KG1 (cell line): ENCODE measurements at places on chromosomes 2 and 18.

GRCh38 chr18:31490387-31490786, 7.6 kb upstream of the DSG2 start:
- DNase-seq, result no peak

- DNase-seq, result no peak
These were observed 98.0 kb downstream of the RND3 start for GRCh38 chr2:150389447-150389846.

GRCh38 chr2:16739778-16740581, 74.3 kb upstream of the CYRIA start:
- DNase-seq, result no peak

GRCh38 chr18:47113796-47114540, 36.3 kb downstream of the HDHD2 start:
- no peak for DNase-seq

DNA sequence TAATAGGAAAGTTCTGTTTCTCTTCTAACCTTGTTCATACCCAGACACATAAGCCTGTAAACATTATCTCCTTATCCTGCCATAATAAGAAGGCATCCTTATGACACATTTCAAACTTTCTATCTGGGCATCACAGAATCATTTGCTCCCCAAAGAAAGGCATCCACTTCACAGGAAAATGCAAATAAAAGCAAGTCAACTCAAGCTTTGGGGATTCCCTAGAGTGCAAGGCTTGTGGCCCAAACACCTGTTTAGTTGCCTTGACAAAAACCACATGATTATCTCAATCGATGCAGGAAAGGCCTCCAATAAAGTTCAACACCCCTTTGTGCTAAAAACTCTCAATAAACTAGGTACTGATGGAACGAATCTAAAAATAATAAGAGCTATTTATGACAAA, 195.7 kb upstream of the GALNT5 start:
- DNase-seq, result no peak

- DNase-seq, result no peak
These were observed 305.0 kb upstream of the EPAS1 start for GRCh38 chr2:45992021-45992740.

DNA sequence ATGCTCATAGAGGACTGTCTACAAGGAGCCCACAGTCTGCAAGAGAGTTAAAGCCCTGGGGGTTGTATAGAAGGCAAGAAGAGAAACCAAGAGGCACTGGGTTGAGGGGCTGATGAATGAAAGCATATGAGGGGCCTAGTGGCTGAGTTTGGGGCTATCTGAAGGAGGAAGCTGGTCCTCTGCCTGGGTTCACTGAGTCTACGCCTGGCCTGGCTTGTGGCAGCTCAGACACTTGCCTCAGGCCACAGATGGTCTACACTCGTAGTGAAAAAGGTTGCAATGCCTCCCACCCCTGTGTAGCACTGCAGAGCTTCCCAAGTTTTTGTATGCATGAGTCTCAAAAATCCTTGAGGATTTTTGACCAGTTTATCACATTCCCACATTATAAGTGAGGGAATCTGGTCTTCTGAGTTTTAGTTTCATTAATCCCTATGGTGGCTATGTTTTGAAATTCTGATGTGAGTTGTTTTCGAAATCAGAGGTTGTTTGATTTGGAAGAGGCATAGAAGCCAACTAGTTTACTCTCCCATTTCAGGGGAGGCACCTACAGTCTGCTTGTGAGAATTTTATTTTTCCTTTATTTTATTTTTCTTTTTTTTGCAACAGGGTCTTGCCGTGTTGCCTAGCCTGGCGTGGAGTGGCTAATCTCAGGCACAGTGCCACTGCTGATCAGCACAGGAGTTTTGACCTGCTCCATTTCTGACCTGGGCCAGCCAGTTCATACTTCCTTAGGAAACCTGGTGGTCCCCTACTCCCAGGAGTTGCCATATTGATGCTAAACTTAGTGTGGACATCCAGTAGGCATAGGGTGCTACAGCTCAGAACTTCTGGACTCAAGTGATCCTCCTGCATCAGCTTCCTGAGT, 10.0 kb downstream of the MYCN start:
- DNase-seq, result no peak

DNA sequence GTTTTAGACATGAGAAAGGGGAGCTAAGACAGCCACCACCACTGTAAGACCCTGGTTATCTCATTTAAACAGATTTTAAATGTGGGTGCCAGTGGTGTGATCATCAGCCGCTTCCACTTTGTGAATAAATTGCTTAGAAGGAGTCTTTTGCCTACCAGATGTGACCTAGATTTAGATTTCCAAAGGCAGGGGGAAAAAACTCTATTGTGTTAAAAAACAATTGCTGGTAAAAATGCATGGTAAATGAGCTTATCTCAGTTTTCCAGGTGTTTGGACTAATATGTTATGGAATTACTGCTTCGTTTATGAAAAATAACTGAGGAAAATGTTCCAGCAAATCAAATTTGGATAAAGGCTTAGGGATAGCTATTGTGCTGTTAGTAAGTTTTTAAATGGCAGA, 466.3 kb upstream of the RAB12 start:
- no peak for DNase-seq

GRCh38 chr18:77131652-77132368, 773 bp downstream of the MBP start:
- DNase-seq, result no peak

DNA sequence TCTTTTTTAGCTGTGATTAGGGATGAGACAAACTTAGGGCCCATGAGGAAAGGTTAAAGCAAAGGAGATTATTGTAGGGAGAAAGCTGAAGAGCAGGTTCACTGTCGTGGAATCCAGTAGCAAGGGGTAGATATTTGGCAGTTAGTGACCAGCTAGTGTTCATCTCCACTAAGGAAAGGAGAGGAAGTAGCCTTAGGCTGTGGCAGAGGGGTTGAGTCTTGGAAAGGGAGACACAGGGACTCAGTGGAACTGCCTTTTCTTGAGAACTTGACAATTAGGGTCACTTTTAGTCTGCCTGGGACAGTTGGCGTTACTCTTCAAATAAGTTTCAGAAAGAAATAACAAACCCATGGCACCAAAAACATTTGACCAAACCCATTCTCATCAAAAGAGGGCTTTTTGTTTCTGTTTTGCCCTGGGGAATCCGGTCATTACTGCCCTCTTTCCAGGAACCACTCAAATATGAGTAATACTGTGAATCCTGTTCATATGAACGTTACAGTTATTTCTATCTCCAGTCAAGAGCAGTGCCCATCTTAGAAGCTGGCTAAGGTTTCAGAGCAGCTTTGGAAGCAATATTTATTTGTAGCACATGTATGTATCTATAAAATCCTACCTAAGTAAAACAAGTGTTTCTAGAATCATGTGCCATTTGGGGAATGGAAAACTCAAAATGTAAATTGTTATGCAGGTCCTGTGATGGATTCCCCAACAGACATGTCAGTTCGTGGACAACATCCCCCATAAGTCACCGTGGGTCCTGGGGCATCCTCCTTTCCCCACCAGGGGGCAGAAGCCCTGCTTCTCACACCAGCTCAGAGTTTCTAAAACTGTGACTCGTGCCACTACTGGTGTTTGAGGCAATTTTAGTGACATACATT, 77.3 kb upstream of the PHLPP1 start:
- DNase-seq, result peak; percentile 54

- DNase-seq, result no peak
These were observed 782.8 kb downstream of the PLCL1 start for GRCh38 chr2:198587240-198587639.

DNA sequence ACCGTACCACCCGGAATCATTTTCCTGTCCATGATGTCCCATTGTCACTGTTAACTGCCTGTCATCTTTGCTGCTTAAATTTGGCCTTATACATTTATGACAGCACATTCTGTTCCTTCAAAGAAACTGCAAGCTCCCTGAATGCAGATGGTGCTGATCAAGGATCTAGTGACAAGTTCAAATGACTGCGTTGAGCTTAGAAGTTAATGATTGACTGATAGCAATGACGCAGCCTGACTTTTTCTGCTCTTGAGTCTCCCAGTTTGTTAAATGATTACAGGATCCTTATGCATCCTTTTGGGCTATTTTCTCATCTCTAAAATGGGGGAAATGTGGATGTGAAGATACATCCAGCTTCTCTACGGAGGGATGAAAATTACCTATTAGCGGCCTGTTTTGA, 159.0 kb downstream of the DCC start:
- DNase-seq, result no peak

GRCh38 chr2:7057865-7058400, 140.7 kb downstream of the RNF144A start:
- peak; percentile 39 for DNase-seq

DNA sequence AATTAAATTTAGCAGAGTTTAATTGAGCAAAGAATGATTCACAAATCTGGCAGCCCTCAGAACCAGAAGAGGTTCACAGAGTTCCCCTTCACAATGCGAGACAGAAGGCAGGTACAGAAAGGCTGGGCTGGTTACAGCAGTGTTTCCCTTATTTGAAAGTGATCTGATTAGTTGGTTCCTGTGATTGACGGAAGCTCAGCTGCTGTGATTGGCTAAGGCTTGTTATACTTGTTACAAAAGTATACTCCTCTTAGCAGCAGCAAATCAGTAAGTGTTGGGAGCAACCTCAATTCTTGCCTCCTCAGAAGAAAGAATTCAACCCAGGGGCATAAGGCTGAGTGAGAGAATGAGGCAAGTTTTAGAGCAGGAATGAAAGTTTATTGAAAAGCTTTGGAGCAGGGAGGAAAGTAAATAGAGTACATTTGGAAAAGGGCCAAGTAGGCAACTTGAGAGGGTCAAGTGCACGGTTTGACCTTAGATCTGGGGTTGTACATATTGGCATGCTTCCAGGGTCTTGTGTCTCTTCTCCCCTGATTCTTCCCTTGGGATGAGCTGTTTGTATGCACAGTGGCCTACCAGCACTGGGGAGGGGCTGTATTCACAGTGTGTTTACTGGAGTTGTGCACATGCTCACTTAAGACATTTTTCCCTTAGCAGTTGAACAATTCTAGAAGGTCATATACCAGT, 431.8 kb upstream of the RAB12 start:
- DNase-seq, result no peak

GRCh38 chr2:237235383-237236095, 149.8 kb downstream of the COPS8 start:
- no peak for DNase-seq

DNA sequence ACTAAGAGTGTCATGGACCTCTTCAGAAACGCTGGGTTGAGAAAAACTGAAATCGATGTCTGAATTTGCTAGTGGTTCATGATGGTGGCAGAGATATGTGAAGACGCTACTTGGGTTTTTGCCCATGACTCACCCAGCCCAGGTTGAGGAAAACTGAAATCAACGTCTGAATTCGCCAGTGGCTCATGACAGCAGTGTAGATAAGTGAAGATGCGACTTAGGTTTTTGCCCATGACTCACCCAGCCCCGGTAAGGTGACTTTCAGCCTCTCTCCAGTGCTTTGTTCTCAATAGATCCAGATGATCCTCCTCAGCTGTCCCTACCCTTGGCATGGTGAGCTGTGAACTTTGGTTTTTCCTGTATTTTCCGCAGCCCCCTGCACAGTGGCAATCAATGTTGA, 105.3 kb upstream of the SIX3 start:
- DNase-seq, result no peak

- no peak for DNase-seq
These were observed 25.9 kb upstream of the RFX8 start for GRCh38 chr2:101500860-101501259.

GRCh38 chr2:27155069-27155520, 6.3 kb downstream of the TCF23 start:
- no peak for DNase-seq

DNA sequence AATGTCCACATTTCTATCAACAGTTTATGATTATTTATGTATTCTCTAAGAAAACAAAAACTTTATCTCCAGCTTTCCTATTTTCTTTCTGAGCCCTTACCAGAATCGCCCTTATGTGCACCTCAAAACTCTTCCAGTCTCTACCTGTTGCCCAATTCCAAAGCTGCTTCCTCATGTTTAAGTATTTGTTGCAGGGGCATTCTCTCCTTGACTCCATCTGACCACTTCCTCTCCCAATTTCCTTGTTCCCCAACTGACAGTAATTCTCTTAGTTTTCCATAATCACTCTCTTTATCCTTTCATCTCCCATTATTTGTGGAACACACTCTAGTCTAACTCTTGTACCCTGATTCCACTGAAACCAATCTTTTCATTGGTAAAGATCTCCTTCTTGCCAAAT, 105.4 kb upstream of the RBBP8 start:
- DNase-seq, result no peak

DNA sequence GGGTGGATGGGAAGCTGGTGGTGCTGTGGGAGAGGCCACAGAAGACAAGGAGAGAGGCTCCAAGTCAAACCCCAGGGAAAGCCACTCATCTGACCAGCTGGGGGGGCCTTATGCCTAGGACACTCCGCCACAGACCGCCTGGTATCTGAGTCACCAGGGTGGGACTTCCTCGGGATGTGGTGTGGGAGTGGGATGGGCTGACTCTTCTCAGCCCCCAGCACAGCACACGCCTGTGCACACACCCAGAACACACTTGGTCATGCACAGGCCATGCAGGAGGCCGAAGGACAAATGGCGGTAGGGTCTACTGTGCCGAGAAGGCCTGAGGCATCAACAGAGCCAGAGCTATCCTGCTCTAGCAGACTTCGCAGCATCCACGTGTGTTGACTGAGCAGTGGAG, 136.4 kb downstream of the INHBB start:
- no peak for DNase-seq

DNA sequence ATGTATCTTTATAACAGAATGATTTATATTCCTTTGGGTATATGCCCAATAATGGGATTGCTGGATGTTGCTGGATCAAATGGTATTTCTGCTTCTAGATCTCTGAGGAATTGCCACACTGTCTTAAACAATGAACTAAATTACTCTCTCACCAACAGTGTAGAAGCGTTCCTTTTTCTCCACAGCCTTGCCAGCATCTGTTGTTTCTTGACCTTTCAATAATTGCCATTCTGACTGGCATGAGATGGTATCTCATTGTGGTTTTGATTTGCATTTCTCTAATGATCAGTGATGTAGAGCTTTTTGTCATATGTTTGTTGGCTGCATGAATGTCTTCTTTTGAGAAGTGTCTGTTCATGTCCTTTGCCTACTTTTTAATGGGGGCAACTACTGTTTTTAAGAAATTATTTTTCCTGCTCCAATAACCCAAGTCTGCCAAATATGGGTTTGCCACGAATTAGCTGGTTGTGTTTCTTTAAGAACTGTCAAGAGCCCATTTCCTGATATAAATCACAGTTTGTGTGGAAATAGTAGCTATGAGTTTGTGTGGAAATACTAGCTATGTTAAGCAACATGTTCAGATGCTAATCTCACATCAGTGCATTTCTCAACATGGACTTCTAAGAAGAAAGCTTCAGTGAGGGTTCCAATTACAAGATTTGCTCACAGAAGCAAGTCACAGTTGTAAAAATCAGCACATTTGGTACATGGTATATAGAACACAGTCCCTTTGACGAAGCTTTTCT, 259.4 kb downstream of the ANAPC1 start:
- DNase-seq, result peak; percentile 57
